ENCODE measurements at places on chromosomes 4 and X.

DNA sequence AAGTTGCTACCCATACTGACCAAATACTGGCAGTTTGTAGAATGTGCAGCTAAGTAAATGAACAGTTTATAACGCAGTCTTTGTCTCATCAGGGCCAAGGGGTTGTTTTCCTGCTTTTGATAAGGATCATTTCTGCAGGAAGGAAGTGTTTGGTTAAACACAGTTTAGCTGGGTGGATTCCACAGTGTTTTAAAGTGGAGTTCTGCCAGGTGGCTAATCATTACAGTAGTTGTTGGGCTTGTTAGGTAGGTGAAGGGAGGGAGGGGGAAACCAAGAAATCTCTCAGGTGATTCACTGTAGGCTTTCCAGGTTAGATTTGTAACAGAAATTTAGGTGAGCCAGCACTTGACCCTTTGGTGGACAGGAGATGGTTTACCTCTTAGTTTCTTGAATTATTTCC, 58.1 kb downstream of the FNIP2 start:
- DNase-seq = no peak

GRCh38 chrX:23578079-23578478, 89.2 kb upstream of the PRDX4 start:
- no peak for DNase-seq

DNA sequence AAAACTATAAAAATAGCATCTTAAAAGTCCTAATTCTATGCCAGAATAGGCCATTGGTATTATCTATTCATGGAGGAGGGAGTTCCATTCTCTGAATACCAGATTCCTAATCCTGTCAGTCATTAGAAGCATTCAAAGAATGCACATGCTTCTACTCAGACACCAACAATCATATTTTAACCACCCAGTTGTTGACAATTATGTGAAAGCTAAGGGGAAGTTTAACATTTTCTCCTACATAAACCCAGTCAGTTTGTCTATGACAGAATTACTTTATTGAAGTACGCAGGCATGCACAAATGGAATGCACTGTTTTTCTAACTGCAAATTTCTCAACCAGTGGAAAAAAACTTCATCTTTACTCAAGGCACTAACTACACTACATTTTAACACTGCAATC, 69.6 kb upstream of the MTNR1A start:
- DNase-seq = no peak

GRCh38 chr4:148204892-148205291, 237.3 kb downstream of the NR3C2 start:
- DNase-seq = no peak

GRCh38 chrX:65034668-65035445, 58.6 kb upstream of the ZC4H2 start:
- DNase-seq = peak; percentile 80

GRCh38 chr4:24858550-24858949, 54.3 kb downstream of the CCDC149 start:
- DNase-seq = no peak

DNA sequence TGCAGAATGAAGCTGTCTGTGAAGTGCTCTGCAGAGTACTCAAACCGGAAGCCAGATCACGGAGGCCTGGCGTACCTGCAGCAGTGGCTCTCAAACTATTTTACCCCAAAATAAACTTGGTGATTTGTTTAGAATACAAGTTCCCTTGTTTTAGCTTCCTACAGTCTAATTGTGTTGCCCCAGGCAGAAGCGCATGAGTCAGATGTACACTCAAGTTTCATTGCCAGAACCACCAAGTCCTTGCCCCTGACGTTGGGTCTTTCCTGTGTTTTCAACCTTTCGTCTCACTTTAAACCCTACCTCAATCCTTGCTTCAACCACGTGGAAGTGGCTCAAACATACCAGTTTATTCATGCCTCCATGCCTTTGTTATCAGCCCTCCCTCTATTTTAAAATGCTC, 66.2 kb upstream of the SLC7A11 start:
- no peak for DNase-seq

DNA sequence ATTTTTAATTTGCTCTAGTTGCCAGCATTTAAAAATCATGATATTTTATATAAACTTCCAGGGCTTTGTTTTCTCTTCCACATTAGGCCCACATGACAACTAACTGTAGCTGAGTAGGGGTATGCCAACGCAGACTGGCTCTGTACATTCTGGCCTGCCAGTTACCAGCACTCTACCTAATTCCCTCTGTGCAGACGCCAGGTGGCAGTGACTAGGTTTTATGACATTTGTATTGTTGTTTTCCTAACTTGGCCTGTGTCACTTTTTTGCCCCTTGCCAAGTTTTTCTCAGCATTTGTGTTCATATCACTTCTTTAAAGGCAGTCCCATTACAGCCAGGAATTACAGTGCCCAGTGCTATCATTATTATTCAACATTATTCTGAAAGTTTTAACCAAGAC, 347.5 kb downstream of the NKX6-1 start:
- DNase-seq = no peak

DNA sequence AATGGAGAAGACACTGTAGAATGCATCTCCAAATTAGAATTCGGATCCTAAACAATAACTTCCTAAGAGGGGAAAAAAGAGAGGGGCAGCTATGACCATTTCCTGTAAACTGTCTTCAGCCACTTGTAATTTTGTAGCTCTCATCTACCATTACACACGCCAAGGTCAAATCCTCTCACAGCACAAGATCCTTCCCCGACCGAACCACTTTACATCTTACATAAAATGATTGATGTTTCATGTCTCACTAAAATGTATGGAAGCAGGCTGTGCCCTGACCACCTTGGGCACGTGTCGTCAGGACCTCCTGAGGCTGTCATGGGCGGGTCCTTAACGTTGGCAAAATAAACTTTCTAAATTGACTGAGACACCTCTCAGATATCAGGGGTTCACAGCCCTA, 24.1 kb upstream of the PBDC1 start:
- no peak for DNase-seq

GRCh38 chr4:105840426-105841174, 54.7 kb upstream of the NPNT start:
- DNase-seq = no peak

GRCh38 chr4:172928347-172928746, 240.3 kb upstream of the GALNT7 start:
- no peak for DNase-seq

DNA sequence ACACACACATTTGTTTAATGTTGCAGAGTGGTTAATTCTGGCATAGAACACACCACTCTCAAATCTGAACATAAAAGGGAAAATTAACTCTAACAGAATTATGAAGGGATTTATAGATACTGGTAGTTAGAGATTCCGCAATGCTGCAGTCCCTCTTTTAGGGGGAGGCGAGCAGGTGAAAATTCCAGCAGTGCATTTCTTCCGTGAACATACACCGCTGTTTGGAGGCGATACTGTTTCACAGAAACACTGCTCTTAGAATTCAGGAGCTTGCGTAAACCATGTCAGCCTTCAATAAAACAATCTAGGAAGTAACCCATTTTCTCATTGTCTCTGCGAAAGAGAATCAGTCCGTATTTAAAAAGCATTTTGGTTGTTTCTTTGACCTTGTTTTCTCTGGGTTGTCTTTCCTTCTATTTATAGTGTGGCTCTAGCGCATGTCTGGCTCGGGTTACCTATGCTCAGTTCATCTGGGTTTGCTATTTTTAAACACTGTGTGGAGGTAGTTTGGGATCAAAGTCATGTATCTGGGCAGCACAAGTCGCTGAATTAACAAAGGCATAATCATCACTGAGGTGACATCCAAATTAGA, 90.4 kb downstream of the GPAT3 start:
- no peak for DNase-seq

DNA sequence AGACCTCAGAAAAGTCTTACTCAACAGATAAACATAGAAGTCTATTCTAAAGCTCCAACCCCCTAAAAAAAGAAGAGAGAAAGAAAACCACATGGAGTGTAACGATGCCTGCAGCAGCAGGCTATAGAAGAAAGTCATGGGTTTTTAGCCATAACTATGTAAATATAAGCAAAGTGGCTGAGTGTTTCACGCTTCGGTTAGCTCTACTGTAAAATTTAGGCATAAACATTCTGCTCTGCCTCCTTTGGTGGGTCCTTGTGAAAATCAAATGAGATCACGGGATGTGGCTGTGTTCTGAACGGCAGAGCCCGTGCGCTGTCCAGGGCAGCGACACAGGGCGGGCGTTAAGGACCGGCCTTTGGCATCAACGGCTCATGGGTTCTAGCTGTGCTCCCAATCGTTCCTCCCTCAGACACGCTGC, 78.4 kb downstream of the IRF2 start:
- DNase-seq = no peak

DNA sequence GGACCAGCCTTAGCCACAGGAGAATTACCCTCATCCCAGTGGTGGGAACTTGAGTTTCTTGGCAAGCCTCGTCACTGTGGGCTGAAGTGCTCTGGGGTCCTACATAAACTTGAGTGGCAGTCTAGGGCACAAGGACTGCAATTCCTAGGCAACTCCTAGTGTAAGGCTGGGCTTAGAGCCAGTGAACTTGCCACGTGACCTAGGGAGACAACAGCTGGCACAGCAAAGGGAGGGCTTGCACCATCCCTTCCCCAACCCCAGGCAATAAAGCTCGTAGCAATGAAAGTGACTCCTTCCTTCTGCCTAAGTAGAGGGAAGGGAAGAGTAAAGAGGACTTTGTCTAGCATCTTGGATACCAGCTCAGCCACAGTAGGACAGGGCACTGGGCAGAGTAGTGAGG, 81.8 kb downstream of the TEX11 start:
- no peak for DNase-seq

DNA sequence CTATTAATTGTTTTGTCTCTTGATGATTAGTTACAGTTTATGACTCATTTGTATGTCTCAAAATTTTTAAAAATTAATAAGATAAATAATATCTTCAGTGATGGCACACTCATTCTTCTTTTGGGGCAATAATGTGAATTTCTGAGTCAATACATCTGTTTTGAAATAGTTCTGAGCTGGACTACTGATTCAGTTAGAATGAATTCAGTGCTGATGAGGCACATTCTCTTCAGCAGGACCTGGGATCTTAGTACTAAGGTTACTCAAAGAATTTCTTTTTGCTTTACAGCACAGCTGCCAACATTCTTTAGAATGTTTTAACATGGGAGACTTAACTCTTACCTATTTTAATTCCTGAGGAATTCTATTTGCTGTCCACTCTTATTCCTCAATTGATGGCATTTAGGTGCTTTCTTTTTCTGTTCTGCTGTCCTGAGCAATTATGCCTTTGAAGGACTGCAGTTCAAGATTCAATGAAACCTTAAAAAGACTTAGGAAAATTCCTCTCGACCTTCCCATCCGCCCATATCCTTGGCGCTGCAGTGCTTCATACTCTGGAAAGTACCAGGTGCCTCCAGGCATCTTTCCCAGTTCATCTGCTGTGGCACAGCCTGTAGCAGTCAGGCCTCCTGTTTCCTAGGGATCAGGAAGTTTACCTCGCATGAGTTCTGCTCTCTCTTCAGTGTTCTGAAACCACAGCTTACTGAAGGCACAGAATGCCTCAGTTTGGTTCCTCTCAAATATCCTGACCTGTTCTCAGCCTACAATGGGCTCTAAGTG, 213.7 kb downstream of the FSTL5 start:
- no peak for DNase-seq

DNA sequence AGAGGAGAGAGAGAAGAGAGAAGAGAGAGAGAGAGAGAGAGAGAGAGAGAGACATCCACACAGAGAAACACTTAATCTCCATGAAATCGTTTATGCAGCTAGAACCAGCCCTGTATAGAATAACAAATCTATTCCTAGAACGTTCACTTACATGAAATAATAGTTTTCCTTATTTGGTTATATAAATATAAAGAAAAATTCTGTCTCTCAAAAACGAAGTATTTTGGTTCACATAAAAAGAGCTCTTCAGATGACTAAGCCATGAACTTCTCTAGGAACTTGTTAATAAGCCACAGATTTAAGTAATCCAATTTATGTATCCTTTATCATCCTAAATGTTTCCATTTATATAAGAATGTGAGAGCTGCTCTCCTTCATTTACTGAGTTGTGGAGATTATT, 1315.1 kb upstream of the PCDH7 start:
- no peak for DNase-seq

- DNase-seq = no peak
Observed at GRCh38 chrX:140815868-140816267, 106.3 kb downstream of the LINC00632 start.

DNA sequence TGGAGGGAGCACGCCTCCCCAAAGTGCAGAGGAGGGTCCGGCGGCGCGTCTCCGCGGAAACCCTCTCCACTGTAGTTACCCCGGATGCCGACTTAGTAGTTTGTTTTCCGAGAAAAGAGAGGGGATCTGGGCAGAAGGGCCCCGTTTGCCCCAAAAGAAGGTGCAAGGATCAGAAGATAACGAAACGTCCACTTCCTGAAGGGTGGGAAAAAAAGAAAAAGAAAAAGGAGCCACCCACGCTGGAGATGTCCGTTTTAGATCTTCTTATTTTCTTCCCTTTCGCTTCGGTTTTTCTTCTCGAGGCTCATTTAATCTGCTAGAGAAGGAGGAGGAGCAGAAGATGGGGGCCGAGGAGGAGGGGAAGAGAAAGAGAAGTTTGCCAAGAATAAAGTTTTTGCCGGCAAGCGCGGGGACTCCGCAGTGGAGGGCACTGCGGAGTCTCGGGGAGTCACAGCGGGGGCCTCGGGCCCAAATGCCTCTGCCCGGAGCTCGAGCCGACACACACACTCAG, 517 bp downstream of the LEF1 start:
- DNase-seq = no peak

DNA sequence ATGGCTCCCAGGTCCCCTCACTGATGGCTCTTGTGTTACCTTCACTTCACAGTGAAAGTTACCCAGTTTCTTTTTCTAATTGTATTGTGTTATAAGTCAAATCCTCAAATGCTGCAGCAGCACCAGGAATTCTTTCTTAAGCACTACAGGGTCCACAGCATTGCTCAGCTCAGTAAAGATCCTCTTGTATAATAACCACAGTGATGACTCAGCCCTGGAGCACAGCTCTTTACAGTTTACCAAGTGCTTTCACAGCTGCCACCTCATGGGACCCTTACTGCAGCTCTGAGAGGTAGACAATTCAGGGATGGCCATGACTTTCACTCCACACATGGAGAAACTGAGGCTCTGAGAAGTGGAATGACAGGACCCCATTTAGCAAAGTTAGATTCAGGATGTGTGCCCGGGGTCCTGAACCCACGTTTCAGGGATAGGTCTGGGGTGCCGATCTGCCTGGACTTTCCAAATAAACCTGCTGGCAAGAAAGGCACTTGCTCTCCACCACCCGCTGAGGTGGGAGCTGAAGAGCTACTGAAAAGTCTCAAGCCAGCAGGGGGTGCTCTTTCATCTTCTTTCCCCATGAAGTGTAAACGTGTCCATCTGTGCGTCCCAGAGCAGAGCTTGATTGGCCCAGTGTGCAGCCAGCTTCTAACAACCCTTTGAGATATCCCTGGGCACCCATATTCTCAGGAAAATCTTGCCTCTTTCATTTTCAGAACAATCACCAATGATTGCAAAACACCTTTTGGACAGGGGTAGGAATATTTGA, 35.7 kb upstream of the GABRQ start:
- no peak for DNase-seq

GRCh38 chr4:8409264-8410065, 31.1 kb downstream of the ACOX3 start:
- DNase-seq = peak; percentile 22

GRCh38 chrX:16639966-16640365, 10.0 kb upstream of the S100G start:
- DNase-seq = no peak

GRCh38 chr4:181908168-181908567, 335.0 kb upstream of the TENM3 start:
- no peak for DNase-seq

- no peak for DNase-seq
Observed at GRCh38 chr4:174324725-174325124, 41.0 kb downstream of the CEP44 start.

- no peak for DNase-seq
Observed at GRCh38 chr4:127634181-127634580, 1.4 kb downstream of the INTU start.

GRCh38 chrX:17759990-17760389, 22.7 kb downstream of the SCML1 start:
- no peak for DNase-seq
